ENCODE measurements at places on chromosomes 13 and 19.

GRCh38 chr13:29596064-29596418, 553 bp upstream of the SLC7A1 start:
- no peak for DNase-seq

DNA sequence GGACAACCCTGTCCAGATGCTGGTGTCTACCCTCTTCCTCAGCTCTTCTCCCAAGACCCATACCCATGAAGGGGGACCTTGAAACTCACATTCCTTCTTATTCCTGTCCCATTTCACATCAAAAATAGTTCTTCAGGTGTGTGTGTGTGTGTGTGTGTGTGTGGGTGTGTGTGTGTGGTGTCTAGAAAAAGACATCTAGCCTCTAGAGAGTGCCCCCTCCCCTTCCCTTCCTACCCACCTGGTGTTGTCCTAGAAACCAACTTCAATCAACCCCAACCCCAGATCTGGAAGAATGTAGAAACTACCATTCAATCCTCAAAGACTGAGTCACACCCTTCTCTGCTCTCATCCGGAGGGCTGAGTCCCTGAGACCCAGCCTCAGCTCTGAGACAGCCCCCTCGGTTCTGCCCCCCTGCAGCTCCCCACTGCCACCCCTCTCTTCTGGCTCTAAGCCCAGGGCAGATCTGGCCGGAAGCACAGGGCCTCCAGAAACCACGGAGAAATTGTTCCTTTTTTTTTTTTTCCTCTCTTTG, 3.5 kb downstream of the KCNN4 start:
- DNase-seq: no peak

GRCh38 chr13:108728370-108728769, 99.0 kb downstream of the MYO16 start:
- no peak for DNase-seq

DNA sequence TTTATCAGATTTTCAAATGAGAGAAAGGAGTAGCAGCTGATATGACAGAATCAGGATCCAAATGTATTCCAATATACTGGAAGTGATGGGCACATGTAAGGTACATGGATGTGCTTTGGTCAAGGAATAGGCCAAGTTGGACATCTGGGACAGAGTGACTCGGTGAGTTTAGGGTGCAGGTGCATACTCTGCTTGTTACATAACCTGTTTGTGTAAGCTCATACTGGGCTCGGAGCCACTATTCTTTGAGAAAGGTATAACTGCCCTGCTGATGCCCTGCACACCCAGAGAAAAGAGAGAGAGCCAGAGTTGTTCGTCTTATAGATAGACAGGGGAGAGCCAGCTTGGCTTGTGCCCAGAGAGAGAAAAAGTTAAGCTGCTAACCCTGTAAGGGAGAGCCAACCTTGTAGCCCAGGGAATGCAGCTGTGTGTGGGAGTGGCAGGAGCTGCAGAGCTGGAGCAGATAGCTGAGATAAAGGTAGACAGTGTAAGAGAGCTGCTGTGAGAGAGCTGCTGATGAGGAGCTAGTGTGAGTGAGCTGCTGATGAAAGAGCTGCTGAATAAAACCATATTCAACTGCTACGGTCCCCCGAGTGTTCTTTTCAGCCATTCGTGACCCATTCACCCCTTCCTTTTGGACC, 40.7 kb upstream of the N4BP2L1 start:
- no peak for DNase-seq

DNA sequence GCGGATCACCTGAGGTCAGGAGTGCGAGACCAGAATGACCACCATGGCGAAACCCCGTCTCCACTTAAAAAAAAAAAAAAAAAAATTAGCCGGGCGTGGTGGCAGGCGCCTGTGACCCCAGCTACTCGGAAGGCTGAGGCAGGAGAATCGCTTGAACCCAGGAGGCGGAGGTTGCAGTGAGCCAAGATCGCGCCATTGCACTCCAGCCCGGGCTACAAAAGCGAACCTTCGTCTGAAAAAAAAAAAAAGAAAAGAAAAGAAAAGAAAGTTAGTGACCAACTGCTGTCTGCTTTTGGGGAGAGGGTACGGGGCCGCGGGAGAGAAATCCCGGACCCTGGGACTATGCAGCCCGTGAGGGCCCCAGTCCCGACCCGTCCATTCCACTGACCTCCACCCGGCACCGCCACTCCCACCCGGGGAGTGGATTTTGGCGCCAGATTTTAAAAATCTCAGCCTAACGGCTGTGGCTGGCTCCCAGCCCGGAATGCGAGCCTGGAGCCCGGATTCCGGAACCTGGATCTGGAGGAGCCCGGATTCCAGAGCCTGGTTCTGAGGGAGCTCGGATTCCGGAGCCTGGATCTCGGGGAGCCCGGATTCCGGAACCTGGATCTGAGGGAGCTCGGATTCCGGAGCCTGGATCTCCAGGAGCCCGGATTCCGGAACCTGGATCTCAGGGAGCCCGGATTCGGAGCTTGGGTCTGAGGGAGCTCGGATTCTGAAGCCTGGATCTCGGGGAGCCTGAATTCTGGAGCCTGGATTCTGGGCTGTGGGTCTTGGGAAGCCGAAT, 6.1 kb upstream of the LMNB2 start:
- DNase-seq: peak; percentile 72

Data from neural crest cell (in vitro differentiated cells).